SW480 (cell line): ENCODE measurements at places on chromosomes 13 and 19.

DNA sequence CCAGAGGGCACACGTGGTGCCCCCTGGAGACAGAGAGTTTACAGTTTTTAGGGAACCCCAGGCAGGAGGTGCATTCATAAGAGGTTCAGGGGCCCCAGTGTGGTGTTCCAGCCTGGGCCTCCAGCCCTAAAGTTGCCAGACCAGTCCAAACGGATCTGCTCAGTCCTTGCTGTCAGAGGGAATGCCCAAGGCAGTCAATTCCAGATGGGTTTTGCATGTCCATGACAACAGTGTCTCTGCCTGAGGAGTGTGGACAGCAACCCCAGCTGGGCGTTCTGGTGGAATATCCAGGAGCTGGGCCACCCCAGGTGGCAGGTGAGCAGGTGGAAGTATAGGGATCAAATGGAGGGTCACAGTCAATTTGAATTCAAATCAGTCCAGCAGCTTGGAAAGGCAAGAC, 25.3 kb downstream of the FBXO27 start:
- DNase-seq = no peak

DNA sequence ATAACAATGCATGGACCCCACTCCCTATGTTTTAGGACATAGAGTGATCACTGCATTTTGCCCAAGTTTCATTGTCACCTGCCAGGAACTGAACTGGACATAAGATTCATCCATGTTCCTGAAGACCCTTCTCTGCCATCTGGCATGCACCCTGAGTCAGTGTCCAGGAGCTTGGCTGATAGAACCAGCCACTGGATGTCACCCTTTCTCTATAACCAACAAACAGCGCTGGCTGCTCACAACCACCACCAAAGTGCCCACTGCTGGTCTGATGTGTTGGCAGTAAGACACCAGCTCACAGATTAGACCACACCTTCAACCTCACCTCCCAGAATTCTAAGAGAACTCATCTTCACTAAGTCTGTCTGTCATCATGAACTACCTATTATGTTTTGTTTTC, 333.4 kb downstream of the ITGBL1 start:
- peak; percentile 59 for DNase-seq

DNA sequence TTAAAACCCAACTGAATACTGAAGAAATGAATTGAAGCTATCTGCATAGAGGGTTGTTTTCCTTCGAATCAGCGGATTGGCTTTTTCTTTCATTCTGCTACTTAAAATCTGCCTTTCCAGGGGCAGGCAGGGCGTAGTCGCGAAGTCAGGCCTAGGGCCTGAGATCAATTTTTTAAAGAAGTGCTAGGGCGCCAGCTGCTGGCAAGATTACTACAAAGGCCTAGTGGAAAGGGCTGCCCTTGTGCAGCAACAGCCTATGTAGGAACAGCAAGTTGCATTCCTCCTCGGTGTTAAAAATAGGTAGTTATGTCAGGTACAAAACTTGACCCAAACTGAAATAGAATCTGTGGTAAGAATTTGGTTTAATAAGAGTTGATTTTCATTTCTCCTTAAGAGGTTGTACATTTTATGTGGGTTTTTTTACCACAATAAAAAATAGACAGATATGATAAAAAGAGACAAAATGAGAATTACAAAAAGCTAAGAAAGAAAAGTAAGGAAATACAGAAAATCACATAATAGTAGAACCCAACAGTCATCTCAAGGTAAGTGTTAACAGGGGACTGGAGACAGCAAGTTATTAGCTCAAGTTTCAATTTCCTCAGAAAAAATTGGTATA, 9.5 kb upstream of the URAD start:
- peak; percentile 66 for DNase-seq

DNA sequence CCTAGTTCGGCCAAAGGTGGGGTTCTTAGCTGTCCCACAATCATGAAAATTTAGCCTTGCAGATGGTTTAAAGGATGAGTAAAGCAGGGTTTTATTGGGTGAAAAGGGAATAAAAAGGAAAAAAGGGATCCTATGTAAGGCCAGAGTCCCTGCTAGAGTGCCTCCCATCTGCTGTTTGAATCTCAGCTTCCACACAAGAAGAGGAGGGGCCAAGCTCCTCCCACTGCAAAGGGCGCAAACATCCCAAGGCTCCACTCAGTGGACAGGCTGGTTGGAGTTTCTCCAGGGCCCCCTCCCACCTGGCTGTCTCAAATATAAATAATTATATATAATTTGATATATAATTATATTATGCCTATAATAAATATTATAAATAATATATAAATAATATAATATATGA, 1272.1 kb upstream of the PCDH20 start:
- no peak for DNase-seq

GRCh38 chr19:13842291-13843103, 34.4 kb upstream of the NANOS3 start:
- peak; percentile 67 for DNase-seq

GRCh38 chr13:111518161-111518792, 197.8 kb downstream of the TEX29 start:
- peak; percentile 23 for DNase-seq

DNA sequence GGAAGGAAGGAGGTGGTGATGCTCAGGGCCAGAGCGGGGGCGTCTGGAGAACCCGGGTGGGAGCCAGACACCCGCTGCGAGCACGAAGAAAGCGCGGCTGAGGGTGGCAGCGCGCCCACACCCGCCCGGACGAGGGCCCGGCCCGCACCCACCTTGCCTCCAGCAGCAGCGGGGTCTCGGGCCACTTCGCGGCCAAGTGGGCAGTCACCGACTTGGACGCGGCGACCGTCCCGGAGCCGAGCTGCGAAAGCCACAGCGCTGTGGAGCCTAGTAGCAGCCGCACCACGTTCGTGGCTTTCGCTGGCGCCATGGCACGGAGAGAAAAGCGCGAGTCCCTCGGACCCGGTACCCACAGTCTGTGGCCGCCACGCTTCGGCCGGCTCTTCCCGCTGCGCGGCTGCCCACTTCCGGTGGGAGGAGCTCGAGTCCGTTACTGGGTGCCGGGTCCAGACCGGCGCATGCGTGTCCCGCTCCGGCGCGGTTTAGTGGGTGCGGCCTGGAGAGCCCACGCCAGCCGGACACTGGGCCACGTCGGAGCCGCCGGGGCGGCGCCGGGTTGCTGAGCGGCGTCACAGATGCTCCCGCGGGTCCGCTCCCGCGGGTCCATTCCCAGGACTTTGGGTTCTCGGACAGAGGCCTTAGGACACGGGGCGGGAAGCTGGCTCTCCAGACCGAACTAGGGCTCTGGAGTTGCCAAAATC, at the start of gene UGGT2:
Gene UGGT2, minus strand, starts transcription at position 399 of the 701 bp plus-strand sequence. Its CDS starts 89 bp downstream, at position 310.
- DNase-seq = peak; percentile 91

DNA sequence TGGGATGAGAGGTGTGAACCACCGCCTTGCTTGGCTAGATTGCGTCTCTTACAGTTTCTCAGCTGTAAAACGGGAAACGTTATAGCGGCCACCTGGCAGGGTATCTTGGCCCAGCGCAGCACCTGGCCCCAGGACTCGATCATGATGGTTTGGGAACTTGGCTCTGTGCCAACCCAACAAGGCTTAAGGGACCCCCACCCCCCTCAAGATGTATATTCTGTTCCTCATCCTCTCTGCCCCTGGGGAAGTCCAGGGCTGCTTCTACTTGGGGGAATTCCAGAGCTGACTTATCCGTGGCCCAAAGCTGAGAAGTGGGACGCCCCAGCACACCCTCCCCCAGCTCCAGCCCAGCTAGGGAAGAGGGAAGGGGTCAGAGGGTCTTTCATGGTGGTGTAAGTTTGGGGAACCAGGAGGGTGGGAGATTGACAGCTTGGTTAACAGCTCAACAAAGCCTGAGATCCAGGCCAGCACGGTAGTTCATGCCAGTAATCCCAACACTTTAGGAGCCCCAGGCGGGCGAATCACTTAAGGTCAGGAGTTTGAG, 695 bp downstream of the ICAM1 start:
- DNase-seq = no peak

- no peak for DNase-seq
These were observed 27.1 kb downstream of the FAM216B start for GRCh38 chr13:42808341-42808940.

GRCh38 chr13:110562696-110563462, 1.4 kb upstream of the RAB20 start:
- DNase-seq = no peak

- no peak for DNase-seq
These were observed 302.9 kb downstream of the DCT start for GRCh38 chr13:94176561-94176960.

- no peak for DNase-seq
These were observed 618 bp downstream of the TMEM38A start for GRCh38 chr19:16661480-16662034.

DNA sequence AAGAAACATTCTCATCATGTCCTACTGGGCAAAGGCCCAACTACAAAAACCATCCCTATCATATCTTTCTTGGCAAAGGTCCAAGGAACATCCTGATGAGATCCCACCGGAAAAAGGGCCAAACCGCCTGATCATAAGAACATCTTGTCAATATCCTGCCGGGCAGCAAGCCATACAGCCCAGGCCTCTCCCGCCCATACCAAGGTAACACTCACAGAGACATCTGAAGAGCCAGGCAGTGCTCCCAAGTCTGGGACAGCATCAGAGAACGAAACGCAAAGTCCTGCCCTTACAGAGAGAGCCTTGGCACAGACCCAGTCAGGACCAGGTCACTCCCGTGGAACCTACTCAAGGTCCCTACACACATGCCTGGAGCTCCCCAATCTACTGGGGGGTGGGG, 18.5 kb upstream of the ZNF331 start:
- DNase-seq = no peak

GRCh38 chr13:100240109-100240779, 151.4 kb downstream of the PCCA start:
- DNase-seq = no peak
